ENCODE measurements at places on chromosomes 1 and 21.

- DNase-seq: no peak
Observed at GRCh38 chr1:66605419-66605997, 71.6 kb downstream of the SGIP1 start.

DNA sequence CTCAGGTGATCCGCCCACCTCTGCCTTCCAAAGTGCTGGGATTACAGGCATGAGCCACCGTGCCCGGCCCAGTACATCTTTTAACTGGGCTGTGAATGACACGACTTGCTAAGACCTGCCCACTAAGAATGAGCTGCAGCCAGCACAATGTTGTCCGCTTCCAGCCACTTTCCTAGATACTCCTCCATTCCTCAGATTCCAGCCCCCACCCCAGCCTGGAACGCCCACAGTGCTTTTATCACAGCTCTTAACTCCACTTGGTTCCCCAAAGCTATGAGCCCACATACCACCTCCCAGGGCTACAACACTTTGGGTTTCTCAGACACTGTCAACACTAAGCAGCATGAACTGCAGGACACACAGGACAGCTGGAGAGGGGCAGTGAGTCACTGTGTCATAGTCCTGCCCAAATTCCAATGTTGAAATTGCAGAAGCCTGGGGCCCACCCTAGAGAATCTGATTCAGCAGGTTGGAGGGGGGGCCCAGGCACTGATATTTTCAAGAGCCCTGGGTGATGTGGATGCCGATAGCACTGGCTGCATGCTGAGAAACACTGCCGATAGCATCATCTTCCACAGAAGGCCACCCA, 58.0 kb downstream of the ACBD3 start:
- DNase-seq: no peak

DNA sequence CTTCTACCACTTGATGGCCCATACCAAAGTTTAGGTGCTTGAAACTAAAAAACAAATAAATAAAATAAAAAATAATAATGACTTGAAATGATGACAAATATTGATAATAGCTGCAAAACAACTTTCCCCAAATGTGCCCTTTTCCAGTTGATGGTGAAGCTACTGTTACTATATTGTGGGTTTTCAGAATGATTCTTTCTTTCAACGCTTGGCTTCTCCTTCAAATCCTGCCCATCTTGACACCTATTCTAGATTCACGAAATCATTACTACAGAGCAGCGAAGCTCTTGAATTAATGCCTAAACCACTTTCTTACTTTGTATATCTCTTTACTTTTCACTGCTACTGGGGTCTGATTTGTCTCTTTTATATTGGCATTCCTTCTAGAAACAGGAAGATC, 9.2 kb upstream of the C1orf141 start:
- no peak for DNase-seq

DNA sequence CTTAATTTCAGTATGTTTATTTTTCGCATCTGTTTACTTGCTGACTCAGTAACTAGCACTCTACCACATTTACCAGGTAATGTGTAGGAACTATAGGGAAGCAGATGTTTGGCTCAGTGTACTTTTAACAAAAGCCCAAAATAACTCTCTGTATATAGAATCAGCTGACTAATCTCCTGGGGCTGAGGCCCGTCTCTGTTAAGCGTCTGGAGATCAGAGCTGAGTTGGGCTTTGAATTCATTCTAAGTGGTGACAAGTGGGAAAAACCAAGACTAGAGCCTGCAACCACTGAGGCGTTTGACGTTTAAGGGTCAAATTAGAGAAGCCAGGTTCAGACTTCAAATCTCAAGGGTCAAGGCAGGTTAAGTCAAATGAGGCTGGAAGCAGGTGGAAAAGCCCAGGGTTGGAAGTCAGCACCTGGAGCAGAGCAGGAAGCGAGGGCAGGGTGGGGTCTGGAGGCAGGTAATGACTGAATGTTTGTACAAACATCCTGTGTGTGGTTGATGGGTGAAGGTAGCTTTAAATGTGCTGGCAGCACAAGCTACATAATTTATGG, 56.8 kb upstream of the LYST start:
- no peak for DNase-seq

- DNase-seq: no peak
Observed at GRCh38 chr1:70714149-70714548, 303.1 kb downstream of the CTH start.

DNA sequence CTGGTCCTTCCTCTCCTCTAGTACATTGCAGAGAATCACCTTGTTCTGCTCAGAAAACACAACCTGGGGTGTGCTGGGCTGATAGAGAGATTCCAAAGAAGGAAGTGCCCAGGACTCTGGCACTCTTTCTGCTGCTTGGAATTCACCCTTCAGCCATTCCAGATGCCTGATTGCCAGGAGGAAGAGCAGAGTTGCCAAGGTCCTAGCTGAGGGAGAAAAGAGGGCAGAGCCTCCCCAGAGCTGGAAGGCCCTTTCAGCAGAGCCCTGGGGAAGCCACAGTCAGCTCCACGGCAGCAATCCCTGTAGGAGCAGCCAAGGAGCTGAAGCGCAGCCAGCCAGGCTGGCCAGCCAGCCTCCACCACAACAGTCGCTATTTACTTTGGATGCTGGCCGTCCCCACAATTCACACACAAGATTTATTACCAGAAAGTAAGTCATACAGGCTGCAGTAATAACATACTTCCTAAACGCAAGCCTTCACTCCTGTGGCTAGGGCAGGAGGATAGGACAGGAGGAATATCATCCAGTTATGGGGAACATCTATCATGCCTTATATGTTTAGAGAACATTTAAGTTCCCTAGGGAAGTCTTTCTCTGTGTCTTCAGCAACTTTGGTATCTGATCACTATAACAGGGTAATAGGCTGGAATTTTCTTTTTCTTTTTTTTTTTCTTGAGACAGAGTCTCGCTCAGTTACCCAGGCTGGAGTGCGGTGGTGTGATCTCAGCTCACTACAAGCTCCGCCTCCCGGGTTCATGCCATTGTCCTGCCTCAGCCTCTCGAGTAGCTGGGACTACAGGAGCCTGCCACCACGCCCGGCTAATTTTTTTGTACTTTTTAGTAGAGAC, 36.6 kb upstream of the SLC44A3 start:
- DNase-seq: peak; percentile 90
